Colonic mucosa (tissue), 4 donors: ENCODE measurements at places on chromosomes 1 and 21. TPM values are rescaled to one million over a fixed set of nuclear protein-coding genes. Genes with fewer than 3 reads are reported as not detected.

GNG12 gene
- 77.1 TPM for total RNA-seq

NEGR1 gene
- total RNA-seq = 9.2 TPM

AK5 gene
- total RNA-seq = 1.1 TPM

C1orf94 gene
- total RNA-seq = not detected

RAB7B gene
- total RNA-seq = 1.2 TPM

CLCA4 gene
- total RNA-seq = 194 TPM

ILDR2 gene
- 2.7 TPM for total RNA-seq

CD1E gene
- total RNA-seq = not detected

HHIPL2 gene
- total RNA-seq = 0.22 TPM

SYT11 gene
- 4.6 TPM for total RNA-seq

GPX7 gene
- 1.8 TPM for total RNA-seq

TEKT2 gene
- not detected for total RNA-seq

KRTAP10-11 gene
- not detected for total RNA-seq

ANGPTL1 gene
- total RNA-seq = 2.8 TPM

KCNA10 gene
- not detected for total RNA-seq

DEPDC1 gene
- 6.1 TPM for total RNA-seq

TFF1 gene
- total RNA-seq = 233 TPM

HPCA gene
- total RNA-seq = 1.6 TPM

FAM72D gene
- total RNA-seq = 0.96 TPM

SPRR2A gene
- not detected for total RNA-seq

KCNN3 gene
- total RNA-seq = 0.99 TPM

KRTCAP2 gene
- 172 TPM for total RNA-seq
